ENCODE measurements at places on chromosomes 1 and 21.
A peak's percentile ranks its signal among the peaks of the same experiment; 100 is the strongest.

DNA sequence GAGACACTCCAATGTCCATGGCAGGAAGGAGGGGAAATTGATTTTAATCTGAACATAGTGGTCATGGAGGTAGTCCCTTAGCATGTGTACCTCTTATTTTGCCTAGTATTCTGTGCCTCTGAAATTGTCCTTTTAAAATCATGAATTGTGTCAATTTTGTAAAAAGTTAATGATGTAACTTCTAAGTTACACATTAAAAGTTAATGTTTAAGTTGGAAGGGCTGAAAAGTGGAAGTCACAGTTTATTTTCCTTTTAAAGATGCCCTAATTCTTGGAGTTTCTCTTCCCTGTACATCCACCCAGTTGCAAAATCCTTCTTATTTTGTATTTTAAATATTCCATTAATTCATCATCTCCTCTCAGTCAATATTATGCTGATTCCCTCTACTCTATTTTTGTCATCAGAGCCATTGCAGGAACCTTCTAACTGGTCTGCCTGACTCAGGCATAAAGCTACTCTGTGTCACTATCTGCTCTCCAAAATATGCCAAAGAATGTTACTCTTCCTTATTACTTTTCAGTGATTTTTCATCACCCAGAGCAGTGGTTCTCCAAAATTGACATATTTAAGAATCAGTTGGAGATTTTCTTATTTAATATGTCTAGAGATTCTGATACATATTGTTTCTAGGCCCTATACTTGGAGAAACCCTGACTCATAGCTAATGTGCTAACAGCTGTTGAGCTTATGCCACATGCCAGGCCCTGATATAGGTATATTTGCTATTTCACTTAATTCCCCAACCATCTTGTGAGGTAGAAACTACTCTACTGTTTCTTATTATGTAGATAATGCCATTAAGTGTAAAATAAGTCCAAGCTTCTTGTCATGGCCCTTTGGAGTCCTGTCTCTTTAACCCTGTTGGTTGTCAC lies 5.1 kb downstream of the HOOK1 start:
- DNase-seq: no peak

DNA sequence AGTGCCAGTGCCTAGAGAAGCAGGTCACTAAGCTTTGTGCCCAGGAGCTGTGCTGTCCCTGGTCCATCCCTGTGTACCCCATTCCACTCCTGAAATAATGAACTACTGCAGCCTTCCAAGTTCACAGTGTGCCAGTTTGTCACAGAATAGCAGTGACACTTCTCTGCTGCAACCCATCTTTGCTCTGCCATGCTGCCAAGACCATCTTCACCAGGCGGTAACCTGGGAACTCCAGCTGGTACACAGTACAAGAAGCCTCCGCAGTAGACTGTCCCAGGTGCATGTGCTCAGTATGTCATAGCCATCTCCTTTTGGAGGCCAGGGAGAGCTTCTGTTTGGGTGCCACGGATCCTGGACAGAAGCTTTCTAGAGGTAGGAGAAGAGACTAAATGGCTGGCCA lies 138.0 kb downstream of the DHRS3 start:
- DNase-seq: no peak

- no peak for DNase-seq
Measured at GRCh38 chr21:42108554-42109340, 37.6 kb downstream of the UMODL1 start.

DNA sequence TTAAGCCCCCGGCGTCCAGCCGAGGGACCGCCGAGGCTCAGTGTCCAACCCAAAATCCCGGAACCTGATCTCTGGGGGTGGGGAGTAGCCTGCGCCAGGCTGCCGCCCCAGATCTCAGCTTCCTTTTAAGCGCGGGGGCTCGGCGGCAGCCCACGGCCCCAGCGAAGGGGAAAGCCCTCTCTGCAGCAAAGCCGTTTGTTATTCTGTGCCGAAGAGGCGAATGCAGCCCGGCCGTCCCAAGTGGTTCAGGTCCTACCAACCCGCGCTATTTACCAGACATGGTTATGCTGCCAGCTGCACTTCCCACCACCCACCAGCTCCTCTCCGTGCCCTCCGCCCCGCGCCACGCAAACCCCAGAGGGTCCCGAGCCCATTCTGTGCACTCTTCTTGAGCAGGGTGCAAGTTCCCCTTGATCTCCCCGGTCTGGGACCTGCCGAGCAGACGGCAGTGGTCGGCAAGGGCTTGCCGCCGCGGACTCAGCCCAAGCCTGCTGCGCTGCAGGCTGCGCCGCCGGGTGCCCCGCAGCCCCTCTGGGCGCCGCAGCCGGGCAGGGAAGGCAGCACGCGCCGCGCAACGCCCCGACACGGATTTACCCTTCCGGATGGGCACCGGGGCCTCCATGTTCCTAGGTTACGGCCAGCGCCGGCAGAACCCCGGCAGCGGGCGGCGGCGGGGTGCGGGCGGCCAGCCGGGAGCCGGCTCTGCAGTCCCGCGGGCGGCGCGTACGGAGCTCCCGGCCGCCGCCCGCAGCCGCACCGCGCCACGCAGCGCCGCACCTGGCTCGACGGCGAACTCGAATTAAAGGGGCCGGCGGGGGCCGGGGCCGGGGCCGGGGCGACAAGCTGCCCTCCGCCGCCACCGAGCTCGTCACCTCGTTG lies 738 bp upstream of the KCNA2 start:
- peak; percentile 18 for DNase-seq

DNA sequence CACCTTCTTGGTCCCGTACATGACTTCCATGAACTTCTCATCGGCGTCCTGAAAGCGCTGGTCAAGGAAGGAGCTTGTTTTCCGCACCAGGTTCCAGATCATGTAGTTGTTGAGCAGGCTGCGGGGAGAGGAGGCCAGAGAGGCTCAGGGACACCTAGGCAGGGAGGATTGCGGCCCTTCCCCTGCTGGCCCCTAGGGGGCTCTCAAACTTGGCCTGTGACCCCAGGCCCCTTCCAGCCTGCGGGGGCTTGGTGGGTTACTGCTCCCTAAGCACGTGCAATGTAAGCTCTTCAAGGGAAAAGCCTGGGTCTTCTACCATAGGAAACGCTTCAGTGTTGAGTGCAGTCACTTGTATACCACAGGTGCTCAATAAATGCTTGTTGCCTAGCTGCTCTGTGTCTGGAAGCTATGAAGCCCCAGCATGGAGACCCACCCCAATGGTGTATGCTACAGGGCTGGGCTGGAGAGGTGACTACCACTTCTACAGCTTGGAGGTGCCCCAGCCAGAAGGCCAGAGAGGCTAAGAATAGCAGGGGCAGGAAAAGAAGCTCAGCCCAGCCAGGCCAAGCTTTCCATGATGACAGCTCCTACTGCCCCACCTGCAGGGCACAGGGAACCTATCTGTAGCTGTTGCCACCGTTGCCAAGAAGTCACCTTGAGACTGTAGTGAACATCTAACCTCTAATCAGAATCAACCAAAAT lies 45.1 kb downstream of the ECE1 start:
- no peak for DNase-seq

DNA sequence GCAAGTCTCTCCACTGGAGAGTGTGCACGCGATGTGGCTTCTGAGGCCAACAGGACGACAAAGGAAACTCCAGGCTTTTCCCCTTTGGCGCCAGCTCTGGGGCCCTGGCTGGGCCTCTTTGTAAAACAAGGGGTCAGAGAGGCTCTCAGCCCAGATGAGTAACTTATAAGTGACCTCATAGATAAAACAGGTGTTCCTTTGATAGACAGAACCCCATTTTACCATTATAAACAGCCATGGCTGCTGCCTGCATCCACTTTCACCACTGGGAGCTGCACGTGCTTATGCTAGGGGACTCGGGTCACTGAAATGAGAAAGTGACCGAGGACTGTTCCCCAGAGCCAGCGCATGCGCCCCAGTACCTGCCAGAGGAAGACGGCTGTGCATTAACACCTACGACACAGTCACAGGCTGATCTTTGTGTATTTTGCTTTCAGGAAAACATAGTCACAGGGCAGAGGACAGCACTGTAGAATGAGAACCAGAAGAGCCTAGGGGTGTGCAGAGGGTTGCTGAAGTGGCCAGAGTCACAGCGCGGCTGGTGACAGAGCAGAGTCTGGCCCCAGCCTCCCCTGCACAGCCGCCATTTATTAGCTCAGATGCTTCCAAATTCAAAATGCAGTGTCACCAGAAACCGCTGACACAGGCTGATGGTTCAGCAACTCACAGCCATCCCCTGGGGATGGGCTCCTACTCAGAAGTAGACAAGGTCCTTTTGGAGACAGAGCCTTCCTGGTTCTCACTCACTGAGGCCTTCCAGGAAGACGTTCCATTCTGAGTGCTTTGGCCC lies 12.7 kb downstream of the RNF207 start:
- DNase-seq: no peak

DNA sequence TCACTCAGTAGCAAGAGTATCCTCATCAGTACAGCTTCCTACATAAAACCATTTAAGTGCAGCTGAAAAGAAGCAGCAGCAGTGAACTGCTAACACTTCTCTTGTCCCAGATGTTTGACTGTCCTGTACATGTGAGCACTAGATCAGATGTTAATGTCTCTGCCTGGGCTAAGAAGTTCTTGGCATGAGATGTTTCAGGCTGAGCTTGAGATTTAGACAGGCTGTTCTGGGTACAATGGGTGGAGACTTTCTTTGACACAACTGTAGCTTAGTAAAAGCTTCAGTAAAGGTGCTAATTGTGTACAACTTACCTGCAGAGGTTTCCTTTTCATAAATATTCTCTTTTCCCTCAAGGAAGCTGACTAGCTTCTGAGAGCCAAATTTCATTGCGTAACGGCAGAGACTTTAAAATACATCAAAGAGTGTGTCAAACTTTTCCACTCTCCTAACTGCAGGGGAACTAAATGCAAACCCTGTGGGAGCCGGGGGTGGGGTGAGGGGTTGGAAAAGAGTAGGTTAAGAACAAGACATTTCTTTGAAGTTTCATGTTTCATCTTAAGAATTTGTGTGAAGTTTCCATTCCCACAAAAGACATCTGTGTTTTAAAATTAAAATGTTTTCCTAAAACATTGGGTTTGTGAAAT lies 82.1 kb upstream of the CCDC190 start:
- DNase-seq: no peak

GRCh38 chr1:228236744-228237143 lies 28.9 kb downstream of the OBSCN start:
- DNase-seq: peak; percentile 30

DNA sequence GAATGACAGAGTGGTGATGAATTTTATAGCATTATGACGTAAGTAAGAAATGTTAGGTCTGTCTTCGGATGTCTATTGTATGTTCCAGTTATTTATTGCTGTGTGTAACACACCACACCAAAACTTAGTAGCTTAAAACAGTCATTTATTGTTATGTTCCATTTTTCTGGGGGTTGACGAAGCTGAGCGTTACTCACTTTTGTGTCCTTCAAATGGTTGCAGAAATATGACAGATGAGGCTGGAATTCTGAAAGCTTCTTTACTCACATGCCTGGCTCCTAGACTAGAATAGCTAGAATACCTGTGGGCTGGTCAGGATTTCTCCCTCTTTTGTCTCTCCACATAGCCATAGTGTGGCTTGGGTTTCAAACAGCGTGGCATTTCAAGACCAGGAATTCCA lies 62.1 kb upstream of the S1PR1 start:
- no peak for DNase-seq

GRCh38 chr1:109977225-109977624 lies 7.3 kb upstream of the AHCYL1 start:
- DNase-seq: no peak

- no peak for DNase-seq
Measured at GRCh38 chr1:243267471-243267880, 11.6 kb downstream of the SDCCAG8 start.

DNA sequence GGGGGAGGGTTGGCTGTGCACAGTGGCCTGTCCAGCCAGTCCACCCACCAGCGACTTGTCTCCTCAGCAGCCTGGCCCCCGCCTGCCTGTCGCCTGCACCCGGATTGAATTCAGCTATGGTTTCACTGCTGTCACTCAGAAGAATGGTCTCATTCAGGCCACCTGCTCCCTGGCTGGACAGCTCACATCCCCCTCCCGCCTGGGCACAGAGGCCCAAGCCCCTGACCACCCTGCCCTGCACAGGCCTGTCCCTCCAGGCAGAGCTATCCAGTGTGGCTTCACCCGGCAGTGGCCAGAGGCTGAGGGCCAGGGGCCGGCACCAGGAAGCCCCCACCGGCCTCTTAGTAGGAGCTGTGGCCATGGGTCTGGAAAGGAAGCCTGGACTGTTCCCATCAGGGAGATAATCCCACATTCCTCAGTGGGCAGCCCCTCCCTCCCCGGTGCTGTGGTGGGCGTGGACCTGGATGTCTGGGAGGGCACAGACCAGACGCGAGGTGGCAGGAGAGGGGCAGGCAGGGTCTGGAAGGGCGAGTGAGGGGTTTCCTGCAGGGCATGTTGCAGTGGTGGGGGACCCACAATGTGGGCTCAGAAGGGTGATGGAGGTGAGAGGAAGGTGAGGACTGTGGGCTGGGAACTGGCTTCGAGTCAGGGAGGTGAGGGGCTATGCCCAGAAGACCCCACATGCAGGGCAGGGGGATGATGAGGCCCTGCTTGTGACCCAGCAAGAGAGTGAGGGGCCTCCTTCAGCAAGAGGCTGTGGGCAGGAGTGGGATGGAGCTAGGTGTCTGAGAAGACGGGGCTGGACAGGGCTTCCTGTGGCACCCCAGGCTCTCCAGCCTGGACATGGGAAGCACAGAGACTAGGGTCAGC lies 30.4 kb downstream of the WNT9A start:
- no peak for DNase-seq

DNA sequence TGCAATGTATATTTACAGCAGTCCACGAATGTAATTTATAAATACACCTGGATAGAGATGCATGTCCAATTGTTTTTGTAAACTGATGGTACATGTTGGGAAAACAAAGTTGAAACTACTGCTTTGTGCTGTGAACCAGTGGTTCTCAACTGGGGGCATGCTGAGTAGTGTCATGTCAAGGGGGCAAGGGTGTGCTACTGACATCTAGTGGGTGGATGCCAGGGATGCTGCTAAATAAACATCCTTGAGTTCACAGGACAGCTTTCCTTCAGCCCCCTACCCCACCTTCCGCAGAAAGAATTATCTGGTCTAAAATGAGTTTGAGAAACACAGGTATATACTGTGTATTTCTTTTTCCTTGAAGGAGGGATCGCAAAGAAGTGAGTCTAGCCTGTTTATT lies 95.9 kb downstream of the RASAL2 start:
- no peak for DNase-seq

- no peak for DNase-seq
Measured at GRCh38 chr1:90821152-90821787, 104.2 kb upstream of the BARHL2 start.

GRCh38 chr1:116738673-116739370 lies 15.4 kb upstream of the CD2 start:
- peak; percentile 91 for DNase-seq

GRCh38 chr1:9061252-9061960 lies 8.0 kb downstream of the SLC2A5 start:
- DNase-seq: no peak

DNA sequence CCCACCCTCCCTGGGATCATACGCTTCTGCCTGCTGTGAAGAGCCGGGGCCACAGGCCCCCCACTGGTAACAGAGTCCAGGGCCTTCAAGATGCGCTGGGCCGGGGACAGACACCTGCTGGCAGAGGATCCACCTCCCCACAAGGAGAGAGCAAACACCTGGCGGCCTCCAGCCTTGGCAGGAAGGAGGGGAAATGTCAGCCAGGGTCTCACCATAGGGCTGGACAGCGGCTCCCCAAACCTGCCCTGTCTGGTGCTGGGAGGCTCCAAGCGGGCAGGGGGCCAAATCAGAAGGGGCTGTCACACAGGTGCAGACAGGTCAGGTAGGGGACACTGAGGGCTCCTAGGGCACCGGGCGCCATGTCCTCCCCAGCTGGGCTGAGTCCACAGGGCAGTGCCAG lies 58.9 kb downstream of the KCNAB2 start:
- no peak for DNase-seq
